Hindlimb muscle (tissue), 1 donor: ENCODE measurements at places on chromosomes 1 and 21. TPM values are rescaled to one million over a fixed set of nuclear protein-coding genes. Genes with fewer than 3 reads are reported as not detected.

CRYAA gene
- 0.34 TPM for polyA plus RNA-seq

- no peak for DNase-seq
Observed at GRCh38 chr1:59237900-59238299, 59.0 kb upstream of the FGGY start.

ADCY10 gene
- polyA plus RNA-seq, result 0.17 TPM

DNA sequence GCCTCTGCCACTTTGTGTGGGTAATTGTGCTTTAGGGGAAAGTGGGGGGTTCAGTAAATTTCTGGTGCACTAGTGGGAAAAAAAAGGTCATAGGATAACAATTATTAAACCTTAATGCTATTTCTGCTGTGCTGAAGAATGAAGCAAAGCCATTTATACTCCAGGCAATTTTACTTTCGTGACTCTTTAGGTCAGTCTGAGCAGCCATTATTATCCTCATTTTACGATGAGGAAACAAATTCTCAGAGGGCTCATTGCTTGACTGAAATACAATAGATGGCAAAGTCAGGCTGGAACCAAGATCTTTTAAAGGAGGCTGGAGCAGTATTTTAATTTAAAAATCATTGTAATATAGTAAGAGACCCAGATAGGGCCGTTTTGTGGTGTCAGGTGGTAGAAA lies 248.0 kb downstream of the GREM2 start:
- DNase-seq, result no peak

DNA sequence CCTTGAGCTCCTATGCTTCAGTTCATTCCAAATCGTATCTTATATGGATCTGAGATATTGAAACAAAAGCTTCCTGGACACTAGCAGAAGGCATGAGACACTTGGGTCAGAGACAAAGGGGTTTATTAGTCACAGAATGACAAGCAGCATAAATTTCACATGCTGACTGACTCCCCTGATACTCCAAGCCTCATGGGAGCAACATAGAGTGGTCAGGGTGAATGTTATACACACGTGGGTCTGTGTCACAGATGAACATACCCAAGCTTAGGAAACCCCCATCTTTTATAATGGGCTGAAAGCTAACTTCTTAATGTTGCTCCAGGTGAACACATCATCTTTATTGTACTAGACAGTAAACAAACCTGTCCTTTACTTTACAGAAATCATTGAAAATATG lies 599.9 kb upstream of the RGS18 start:
- no peak for DNase-seq

GRCh38 chr1:8032366-8032910 lies 6.3 kb upstream of the ERRFI1 start:
- DNase-seq, result no peak

OR6K2 gene
- polyA plus RNA-seq, result not detected

ADAMTS5 gene
- polyA plus RNA-seq, result 14.9 TPM

COL24A1 gene
- polyA plus RNA-seq, result 3.8 TPM
